ENCODE measurements at places on chromosomes 3 and 15.

- no peak for DNase-seq
These were observed 16.3 kb downstream of the CACNA2D2 start for GRCh38 chr3:50487181-50487580.

DNA sequence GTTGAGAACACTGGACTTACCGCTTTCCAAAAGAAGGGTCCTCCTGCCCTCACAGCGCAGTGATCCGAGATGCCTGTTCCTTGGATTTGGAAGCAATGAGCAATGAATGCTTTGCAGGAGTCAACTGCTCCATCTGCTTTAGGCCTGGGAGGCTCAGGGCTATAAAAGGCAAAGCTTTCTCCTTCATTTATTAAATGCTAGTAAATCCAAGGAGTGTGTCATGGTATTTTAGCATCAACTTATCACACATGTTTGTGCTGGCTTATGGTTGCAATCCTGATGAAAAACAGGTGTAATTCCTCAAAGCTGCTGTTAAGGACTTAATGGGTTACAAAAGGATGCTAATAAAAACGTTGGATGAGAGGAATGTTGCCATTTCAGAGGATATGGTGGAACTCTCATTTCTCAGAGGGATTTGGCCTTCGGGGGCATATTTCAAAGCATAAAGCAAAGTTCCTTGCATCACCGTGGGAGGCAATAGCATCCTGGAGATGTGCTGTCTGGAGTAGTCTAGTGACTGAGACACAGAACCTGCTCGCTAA, 158.5 kb upstream of the TPM1 start:
- DNase-seq = no peak

- no peak for DNase-seq
These were observed 60.1 kb downstream of the PXYLP1 start for GRCh38 chr3:141291559-141292355.

- no peak for DNase-seq
These were observed 292.5 kb downstream of the CHST2 start for GRCh38 chr3:143412084-143412483.

DNA sequence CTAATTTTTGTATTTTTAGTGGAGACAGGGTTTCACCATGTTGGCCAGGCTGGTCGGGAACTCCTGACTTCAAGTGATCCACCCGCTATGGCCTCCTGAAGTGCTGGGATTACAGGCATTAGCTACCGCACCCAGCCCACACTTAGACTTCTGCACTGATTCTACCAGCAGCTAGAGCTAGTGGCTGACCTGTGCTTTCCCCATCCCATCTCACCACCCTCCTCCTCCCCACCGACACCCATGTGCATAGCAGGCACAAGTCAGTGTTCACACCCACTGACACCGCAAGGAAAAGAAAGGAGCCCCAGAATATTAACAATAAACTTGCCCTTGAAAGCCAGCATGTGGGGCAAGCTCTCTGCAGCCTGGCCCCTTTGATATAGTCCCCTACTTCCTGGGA, 11.2 kb upstream of the ABTB1 start:
- no peak for DNase-seq

GRCh38 chr3:15783361-15783969, 14.3 kb downstream of the ANKRD28 start:
- no peak for DNase-seq

DNA sequence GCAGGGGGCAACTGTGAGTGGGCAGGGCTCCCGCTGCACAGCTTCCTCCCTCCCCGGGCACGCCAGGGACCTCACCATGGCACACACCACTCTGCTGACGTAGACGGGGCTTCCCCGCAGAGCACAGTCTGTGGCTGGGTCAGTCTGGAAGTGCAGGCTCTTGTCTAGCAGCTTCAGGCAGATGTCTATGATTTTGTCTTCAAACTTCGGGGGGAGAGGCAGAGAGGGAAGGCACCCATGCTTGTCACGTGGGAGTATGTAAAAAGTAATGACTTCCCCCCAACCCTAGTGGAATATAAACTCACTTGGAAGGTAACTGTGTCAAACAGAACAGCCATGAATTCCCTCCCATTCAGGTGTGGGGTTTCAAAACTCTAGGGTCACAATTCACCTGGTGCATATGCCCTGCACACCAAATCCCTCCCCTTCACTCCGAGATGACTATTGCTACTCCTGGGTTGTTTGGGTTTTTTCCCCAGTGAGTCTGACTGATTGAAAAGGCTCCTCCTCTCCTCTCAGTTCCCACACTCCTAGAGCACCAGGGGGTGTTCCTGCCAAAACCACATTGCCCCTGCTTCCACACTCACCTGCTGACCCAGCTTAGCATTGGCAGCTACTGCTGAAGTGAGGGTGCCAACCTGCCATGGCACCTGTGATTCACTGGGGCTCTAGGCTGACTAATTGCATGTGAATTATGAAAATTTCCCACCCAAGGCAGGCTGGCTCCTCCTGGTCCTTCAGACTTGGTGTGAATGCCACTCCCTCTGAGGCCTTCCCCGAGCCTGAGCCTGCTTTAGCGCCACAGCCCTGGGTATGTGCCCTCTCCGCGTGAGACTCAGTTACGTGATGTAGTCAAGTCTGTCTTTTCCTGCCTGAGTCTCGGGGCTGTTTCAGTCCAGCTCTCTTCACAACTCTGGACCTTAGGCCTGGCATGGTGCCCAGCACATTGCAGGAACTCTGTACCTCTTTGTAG, 13.0 kb downstream of the TGM5 start:
- no peak for DNase-seq

- DNase-seq = no peak
These were observed 89.9 kb downstream of the RBMS3 start for GRCh38 chr3:29370476-29371420.

GRCh38 chr3:14518432-14518802, 21.7 kb downstream of the GRIP2 start:
- DNase-seq = no peak

DNA sequence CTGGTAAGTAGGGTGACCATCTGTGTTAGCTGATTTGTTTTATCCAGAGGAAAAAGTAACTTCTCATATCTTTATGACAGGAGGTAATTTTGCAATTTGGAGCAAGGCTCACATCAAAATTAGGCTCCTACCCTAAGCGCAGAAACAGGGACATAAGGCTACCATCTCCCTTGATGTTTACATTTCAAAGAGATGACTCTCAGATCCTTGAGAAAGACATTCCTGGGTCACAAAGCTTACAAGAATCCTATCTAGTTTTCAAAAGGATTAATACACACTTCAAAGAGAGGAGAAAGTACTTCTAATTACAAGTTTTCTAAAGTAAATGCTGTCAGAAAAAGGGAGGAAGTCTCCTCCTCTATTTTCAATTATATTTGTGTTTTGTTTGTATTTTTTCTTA, 7.0 kb downstream of the ZPLD1 start:
- no peak for DNase-seq

- no peak for DNase-seq
These were observed 105.5 kb upstream of the ICE2 start for GRCh38 chr15:60584355-60584998.

DNA sequence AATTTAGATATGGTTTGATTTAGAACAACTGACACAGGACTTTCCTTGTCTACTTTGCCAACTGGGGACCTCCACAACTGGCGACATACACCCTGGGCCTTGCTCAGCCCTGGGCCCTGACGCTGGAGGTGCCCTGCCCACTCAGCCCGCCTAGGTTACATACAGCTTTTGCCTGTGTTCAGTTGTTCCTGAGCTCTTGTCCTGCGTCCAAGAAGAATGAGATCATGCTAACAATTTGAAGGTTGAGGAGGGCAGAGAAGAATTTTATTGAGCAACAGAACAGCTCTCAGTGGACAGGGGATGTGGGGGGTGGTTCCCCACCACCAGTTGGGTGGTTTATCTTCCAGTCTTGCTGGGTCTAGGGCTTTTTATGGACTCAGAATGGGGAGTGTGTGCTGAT, 67.9 kb downstream of the IQCH start:
- DNase-seq = no peak

DNA sequence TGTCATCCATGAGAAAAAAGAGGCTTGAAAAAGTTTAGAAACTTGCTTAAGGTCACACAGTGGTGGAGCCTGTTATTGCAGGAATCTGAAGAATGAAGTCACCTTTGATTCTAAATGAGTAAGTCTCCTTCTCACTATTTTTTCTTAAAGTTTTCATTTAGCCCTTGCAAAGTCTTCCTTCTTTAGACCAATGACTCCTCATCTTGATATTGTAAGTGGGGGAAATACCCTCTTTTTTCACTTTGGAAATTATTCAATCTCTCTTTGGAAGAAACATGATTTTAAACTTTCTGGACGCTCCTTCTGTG, 787 bp upstream of the SLMAP start:
- no peak for DNase-seq

GRCh38 chr3:122357828-122358702, 25.0 kb downstream of the MIX23 start:
- DNase-seq = no peak

DNA sequence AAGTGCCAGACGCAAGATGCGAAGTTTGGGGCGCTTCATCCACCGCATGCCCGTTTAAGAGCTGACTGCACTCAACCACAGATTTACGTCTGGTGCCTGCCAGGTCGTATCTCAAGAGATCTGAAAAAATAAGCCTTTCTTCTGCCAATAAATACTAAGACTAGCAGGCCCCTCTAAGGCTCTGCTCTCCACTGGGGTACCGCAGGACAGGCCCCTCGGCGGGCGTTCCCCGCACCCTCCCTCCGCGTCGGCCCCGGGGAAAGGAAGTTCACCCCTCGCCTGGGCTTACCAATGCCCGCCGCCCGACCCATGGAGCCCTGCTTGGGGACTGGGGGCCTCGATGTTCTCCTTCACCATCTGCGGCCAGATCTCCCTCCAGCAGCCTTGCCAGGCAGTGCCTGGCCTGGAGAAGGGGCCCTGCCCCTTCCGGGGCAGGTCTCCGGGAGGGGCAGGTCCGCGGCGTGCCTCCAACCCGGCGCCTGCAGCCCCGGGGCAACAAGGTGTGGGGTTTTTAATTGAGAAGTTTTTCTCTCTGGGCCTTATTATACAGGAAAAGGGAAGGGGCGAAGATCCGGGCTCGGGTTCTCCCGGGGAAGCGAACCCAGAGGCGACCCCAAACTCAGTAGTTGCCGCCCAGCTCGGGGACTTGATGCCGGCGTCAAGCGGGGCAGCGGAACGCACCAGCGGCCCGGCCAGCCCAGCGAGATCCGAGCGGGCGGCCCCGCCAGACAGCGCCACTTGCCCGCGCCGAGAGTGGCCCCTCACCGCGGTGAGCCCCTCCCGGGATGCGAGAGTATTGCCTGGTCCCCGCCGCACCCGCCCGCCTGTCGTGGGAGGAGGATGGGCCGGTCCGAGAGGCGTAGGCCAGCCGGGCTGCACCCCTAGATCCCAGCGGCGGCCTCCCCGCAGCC, 735 bp downstream of the GOLGA8B start:
- peak; percentile 16 for DNase-seq

GRCh38 chr15:84828086-84828908, 11.1 kb downstream of the ALPK3 start:
- no peak for DNase-seq

DNA sequence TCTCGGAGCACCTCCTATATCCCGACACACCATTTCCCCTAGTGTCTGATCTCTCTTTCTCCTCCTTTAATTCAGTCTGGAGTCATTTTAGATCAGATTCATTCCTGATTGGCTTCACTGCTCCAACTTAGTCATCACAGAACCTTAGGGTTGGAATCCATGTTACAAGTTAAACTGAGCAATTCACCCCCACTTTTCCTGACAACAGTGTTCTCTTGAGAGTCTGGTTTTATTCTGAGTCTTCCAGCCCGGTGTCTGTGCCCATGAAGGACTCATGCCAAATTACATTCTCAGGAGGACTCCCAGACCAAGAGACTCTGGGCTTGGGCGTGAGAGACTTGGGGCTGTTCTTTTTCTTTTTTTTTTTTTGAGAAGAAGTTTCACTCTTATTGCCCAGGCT, 57.5 kb downstream of the LPP start:
- no peak for DNase-seq

DNA sequence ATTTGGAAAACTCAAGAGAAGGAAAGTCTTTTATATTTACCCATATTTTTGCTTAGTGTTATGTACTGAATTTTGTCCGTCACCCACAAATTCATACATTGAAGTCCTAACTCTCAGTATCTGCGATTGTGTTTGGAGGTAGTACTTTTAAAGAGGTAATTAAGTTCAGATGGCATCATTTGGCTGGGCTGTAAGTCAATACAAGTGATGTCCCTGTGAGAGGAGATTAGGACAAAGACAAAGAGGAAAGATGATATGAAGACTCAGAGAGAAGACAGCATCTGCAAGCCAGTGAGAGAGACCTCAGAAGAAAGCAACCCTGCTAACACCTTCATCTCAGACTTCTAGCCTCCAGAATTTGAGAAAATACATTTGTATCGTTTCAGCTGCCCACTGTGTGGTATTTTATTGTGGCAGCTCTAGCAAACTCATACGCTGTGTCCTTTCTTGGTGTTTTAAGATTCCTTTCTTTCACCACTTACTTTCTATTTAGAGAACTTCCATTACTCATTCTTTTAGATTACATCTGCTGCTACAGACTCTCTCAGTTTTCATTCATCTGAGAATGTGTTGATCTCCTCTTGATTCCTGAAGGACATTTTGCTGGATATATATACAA, 17.0 kb downstream of the LRCH3 start:
- DNase-seq = no peak

DNA sequence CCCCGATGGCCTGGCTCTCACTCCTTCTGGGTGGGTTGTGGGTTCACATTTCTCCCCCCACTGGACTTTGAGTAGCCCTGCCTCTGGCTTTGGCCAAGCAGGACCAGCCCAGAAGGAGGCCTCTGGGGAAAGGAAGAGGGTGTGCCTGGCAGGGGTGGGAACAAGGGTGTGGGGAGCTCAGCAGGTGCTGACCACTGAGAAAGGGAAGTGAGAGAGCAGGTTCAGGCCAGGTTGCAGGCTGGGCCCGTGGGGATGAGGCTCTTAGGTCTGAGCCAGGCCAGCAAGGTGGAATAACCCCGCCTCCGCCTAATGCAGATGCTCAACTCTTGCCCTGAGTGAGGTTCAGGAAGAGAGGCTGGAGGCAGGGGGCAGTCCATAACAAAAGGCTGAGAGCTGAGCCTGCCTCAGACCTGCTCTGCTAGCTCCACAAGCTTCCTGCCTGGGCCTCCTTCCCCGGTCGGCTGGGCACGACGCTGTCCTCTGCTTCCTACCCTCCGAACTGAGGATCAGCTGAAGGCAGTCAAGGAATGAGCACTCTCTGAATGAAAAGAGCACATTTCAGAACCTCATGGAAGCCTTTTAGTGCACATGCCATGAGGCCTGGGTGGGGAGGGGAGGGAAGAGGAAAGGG, 82.7 kb downstream of the TLE3 start:
- no peak for DNase-seq

DNA sequence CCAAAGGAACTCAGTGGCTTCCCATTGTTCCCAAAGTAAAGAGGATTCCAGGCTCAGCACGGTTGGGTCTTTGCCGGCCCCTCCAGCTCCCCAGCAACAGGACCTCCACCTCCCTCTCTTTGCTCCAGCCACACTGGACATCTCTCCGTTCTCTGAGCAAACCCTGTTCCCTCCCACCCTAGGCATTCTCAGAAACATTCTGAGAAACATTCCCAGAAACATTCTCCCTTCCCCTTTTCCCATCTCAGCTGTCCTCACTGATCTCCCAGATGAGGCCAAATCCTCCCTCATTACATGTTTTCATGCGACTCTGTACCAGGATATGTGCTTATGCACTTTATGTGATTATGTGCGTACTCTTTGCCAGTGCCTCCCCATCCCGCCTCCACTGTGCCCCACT, 14.1 kb downstream of the CCDC33 start:
- DNase-seq = no peak

All from T-helper 1 cell (primary cell).